ENCODE measurements at places on chromosomes 2 and 18.

- DNase-seq: no peak
Measured at GRCh38 chr2:112150851-112151250, 12.7 kb downstream of the FBLN7 start.

DNA sequence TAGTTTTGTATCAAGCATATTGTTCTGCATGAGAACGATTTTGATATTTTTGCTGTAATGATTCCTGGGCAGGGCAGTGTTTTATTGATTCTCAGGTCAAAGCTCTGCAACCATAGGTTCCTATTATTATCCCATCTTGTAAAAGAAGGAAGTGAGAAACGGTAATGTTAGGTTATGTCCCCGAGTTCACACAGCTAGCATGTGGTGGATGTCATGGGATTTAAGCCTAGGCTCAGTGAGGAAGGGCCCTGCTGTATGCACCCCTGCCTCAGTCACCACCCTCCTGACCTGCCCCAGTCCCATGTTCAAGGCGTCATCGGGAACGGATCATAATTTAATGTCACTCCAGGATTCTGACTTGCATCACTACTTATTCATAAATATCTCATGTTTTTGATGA is 10.7 kb downstream of the ACP1 start:
- DNase-seq: no peak

GRCh38 chr2:20916604-20917286 is 93.8 kb upstream of the LDAH start:
- DNase-seq: peak; percentile 18

DNA sequence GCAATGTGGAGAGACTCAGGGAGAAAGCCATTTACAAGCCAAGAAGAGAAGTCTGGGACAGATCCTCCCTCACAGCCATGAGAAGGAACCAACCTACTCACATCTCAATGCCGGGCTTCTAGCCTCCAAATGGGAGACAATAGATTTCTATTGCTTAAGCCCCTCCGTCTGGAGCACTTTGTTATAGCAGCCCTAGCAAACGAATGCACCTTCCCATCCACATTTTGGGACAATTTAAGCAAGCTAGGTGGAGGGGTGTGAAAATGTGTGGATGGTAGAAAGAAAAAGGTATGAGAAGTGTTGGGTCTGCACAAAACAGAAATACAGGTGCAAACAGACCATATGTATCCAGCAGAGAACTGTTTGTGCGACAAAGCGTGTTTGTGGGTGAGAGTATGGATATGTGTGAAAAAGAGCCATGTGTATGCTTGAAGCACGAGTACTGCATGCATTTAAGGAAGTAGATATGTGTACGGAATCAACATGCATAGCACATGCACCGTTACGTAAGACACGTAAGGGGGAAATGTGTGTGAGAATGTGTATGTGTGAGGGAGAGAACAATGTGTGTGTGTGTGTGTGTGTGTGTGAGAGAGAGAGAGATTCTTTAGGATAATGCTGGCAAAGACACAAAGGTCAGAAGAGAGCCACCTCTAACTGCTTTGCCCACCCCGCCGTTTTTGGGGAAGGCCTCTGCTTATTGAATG is 13.1 kb upstream of the E2F6 start:
- no peak for DNase-seq

DNA sequence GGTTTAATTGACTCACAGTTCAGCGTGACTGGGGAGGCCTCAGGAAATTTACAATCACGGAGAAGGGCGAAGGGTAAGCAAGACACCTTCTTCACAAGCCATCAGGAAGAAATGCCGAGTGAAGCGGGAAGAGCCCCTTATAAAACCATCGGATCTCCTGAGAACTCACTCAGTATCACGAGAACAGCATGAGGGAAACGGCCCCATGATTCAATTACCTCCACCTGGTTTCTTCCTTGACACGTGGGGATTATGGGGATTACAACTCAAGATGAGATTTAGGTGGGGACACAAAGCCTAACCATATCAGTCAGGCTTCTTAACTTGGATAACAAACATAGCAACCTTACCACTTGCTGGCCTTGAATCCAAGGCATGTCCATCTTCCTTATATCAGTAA is 289.0 kb upstream of the STON1 start:
- DNase-seq: no peak
